ENCODE measurements at places on chromosomes 4 and X.

- peak; percentile 75 for DNase-seq
These were observed 239.9 kb upstream of the TEX13A start for GRCh38 chrX:105460376-105460775.

DNA sequence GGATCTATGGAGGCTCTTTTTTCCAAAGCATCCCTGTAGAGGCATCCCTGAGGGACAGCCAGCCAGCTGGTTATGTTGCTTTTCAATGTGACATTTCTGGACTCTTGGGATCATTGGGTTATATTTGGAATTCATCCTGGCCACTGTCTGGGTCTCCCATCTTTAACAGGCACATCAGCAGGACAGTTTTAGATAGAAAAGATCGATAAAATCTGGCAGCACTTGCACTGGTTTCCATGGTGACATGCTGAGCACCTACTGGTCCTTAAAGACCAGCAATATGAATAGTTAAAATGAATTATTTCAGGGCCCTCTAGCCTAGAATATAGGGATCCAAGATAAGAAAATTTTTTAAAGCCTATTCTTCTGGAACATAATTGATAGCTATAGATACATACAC, 151.6 kb downstream of the KDR start:
- DNase-seq: no peak

DNA sequence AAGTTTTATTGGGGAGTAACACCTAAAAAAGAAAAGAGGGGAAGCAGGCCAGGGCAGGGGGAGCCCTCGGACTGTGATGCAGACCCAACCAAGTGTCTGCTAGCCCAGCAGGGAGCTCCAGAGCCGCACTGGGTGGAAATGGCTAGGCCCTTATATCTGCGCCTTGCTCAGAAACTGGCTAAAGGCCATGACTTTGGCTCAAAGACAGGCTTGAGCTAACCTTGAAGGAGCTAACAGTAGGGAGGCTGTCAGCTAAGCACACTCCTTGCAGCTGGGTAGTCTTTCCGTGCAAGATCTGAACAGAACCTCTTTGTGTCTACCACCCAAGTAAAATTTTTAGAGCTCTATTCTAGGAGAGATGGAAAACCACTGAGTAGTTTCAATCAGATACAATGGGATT, 43.0 kb downstream of the SEPSECS start:
- DNase-seq: no peak

GRCh38 chr4:114558446-114559020, 40.1 kb upstream of the UGT8 start:
- DNase-seq: peak; percentile 10

GRCh38 chr4:29304595-29304994, 1415.6 kb upstream of the PCDH7 start:
- peak; percentile 50 for DNase-seq

DNA sequence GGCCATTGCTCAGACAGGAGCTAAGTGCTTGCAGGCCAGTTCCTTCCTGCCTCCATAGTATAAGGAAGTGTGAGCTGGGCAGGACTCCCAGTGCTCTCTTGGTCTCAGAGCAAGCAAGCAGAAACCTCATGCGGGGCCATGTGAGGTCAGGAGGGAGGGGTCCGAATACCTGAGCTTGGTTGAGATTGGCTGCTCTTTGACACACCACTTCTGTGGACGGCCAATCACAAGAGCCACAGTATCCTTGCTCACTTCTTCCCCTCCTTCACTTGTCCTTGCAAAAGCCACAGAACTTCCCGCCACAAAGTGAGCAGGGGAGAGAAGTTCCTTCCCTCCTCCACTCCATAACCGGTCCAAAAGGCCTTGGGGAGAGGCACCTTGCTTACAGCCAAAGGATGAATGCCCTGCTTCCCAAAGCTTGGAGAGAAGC, 56.7 kb downstream of the PRPS1 start:
- DNase-seq: peak; percentile 87

GRCh38 chr4:110681381-110681780, 58.5 kb upstream of the PITX2 start:
- peak; percentile 31 for DNase-seq

- no peak for DNase-seq
These were observed 8.3 kb downstream of the PPID start for GRCh38 chr4:158714937-158715336.

GRCh38 chr4:8468746-8469535, 28.4 kb downstream of the TRMT44 start:
- DNase-seq: peak; percentile 62

GRCh38 chrX:10636337-10636736, 16.0 kb upstream of the MID1 start:
- peak; percentile 74 for DNase-seq

GRCh38 chr4:73589261-73589847, 30.9 kb downstream of the RASSF6 start:
- peak; percentile 92 for DNase-seq

DNA sequence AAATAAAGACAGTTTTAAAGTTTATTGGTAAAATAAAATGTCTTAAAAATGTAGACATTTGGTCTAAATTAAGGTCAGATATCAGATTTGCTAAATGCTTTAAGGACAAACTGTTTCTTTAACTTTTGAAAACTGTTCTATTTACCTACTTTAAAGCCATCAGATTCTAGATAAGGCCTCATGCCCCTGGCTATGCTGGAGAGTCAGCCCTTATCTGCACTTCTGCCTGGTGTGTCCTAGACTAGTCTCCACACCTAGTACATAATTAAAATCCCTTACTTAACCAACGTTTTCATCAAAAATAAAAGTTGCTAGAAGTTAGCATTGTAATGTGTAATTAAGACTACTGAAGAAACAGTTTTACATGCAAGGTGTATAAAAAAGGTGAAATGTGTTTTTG, 25.6 kb downstream of the HSD17B11 start:
- DNase-seq: no peak

DNA sequence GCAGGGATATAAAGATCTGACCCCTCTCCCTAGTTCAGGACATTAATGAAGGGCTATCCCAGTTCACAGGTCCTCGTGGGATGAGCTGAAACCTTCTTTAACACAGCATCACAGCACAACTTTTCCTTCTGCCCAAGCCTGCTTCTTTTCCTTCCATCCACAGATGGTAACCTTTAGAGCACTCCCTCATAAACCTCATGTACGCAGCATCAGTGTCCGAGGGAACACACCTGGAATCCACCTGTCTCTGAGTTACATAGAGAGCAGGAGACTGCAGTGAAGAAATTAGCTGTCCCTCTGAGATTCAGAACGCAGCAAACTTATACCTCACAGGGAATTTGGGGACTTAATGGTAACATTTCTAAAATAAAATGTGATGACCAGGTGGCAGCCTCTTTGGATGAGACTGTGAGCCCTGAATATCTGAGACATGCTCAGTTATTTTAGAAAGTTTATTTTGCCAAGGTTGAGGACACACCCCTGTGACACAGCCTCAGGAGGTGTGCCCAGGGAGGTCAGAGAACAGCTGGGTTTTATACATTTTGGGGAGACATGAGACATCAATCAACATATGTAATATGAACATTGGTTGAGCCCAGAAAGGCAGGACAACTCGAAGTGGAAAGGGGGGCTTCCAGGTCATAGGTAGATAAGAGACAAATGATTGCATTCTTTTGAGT, 73.8 kb upstream of the PACRGL start:
- DNase-seq: no peak

GRCh38 chrX:67721321-67721720, 177.5 kb downstream of the AR start:
- no peak for DNase-seq

GRCh38 chr4:156751486-156751885, 220.1 kb downstream of the PDGFC start:
- peak; percentile 43 for DNase-seq

GRCh38 chr4:56908206-56909085, 746 bp downstream of the REST start:
- peak; percentile 49 for DNase-seq

DNA sequence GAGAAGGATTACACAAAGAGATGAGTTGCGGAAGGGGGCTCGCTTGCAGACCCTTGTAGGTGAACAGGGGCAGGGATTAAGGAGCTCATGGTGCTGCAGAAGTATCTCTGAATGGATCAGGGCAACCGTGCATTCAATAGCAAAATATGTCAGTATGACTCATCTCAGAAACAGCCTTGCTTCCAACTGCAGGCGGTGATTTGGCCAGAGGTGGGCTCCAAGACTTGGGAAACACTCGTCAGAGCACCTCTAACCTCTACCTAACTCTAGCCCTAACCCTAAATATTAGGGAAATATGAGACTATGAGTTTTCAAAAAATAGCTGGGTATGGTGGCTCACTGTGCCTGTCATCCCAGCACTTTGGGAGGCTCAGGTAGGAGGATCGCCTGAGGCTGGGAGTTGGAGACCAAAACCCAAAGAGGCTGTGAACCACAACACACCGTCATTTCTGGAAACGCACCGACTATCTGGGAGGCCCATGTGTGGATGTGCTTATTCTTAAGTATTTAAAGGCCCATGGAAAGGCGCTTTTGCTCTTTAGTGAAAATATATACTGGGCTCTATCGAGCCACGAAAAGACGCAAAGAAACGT, 102.6 kb downstream of the DHRSX start:
- peak; percentile 47 for DNase-seq

GRCh38 chr4:88900432-88900831, 156.6 kb downstream of the FAM13A start:
- DNase-seq: peak; percentile 64

DNA sequence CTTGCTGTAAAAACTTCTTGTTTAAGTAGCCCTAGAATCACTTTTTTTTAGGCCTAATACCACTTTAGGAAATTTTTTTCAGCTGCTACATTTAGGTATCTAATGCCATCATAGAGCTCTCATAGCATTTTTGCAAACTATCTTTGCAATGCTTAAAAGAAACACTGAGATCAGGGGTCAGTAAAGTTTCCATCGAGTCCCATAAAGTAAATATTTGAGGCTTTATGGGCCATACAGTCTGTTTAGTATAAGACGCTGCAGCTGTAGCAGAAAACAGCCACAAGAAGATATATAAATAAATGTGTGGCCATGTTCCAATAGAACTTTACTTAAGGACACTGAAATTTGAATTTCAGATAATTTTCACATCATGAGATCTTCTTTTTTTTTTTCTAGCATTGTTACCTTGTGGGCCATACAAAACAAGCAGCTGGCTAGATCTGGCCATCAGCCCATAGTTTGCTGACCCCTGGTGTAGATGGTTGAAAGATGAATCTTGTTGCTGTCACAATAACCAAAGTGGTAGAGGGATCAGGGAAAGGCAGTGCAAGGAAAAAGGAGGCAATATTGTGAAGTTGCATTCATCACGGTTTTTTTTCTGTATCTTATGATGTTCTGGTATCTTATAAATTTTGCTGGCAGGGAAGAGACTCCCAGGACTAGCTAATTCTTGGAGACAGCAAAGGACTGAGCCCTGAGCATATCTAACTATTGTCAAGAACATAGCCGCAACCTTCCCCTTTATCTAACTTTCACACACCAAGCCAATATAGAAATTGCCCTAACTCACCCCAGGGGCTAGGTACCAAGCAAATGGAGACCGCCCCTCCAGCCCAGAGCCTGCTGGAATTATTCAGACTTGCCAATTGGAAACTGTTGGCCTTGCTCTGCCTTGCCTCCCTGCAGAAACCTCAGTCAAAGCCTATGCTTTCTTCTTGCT, 46.6 kb downstream of the RASGEF1B start:
- no peak for DNase-seq

- peak; percentile 73 for DNase-seq
These were observed 8.8 kb upstream of the DGAT2L6 start for GRCh38 chrX:70168238-70169188.

- DNase-seq: no peak
These were observed 6.9 kb upstream of the HAND2 start for GRCh38 chr4:173536808-173537429.

GRCh38 chrX:107935200-107935599, 47.0 kb downstream of the TEX13B start:
- peak; percentile 79 for DNase-seq

- no peak for DNase-seq
These were observed 101.9 kb downstream of the AFF1 start for GRCh38 chr4:87036713-87037112.

DNA sequence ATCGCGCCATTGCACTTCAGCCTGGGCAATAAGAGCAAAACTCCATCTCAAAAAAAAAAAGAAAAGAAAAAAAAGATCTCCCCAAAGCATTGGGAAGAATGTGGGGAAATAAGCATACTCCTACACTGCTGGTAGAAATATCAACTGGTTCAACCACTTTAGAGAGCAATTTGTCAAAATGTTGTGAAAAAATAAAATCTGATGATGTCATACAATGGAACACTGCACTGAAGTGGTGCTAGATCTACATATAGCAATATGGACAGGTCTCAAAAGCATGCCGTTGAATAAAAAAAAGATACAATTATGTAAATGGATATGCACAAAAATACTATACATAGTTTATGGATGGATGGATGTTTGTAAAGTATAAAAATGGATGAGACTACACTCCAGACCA, 18.3 kb upstream of the HUWE1 start:
- no peak for DNase-seq

DNA sequence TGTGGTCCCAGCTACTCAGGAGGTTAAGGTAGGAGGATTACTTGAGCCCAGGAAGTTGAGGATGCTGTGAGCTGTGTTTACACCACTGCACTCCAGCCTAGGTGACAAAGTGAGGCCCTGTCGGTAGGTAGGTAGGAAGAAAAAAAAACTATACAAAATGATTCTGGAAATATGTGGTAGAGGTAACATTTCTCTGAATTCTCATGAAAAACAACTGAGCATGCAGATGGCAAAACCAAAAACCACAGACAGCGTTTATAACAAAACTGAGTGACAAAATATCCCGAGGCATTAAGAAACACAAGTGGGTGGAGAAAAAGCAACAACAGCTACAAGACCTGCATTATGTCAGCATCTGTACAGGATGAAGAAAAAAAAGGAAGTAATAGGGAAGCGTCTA, 211.7 kb downstream of the DLG3 start:
- DNase-seq: no peak

DNA sequence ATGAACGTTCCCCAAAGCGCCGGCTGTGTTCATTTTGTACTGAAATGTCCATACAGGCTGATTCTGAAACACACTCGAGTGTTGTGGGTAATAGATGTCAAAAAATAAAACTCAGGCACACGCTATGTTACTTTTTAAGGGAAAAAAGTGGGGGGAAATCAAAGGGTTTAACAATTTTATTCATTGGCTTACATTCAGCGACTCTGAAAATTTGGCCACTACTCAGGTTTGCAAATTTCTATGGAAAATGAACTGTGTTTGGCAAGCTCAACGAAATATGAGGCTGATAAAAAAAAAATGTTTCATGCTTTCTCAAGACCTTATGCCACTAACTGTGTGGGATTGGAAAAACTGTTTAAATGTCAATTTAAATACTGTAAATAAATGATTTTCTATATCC, 18.5 kb downstream of the AMELX start:
- no peak for DNase-seq

DNA sequence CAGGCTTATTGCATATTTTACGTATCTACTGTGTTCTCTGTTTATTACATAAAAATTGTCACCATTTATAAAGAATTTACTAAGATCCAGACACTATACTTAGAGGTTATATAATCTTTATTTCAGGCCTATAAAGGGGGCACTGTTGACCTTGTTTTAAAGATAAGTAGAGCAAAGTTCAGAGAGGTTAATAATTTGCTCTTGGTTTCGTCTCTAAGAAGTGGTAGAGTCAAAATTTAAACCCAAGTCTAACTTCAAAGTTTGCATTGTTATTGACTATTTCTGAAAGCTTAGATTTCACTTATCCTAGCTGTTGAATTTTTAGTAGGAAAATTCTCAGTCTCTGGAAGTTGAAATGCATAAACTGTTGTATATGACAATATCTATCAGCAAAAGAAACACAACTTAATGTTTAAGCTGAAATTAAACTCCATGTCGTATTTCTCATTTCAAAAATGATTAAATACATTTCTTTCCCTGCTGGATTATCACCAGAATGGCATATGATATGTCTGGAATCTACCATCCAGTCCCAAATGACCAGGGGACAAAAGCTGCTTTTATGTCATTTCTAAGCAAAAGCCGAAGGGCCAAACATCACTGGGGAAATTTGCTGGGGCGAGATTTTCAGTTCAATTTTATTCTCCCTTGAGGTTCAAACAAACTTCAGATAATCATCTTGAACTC, 138.4 kb downstream of the SLC7A11 start:
- DNase-seq: no peak

Measured in fibroblast of mammary gland (primary cell).